ENCODE measurements at places on chromosomes 1 and 21. TPM values are rescaled to one million over a fixed set of nuclear protein-coding genes. Genes with fewer than 3 reads are reported as not detected.
A peak's percentile ranks its signal among the peaks of the same experiment; 100 is the strongest.

- peaks cover 34% of the 10 kb centered on the region for H3K4me1 ChIP-seq
- no peak for DNase-seq
- H3K4me3 ChIP-seq: peak overlapping the region; percentile 34
- H3K27ac ChIP-seq: no peak overlapping the region
- peaks cover 4% of the 10 kb centered on the region for H3K27me3 ChIP-seq
- no peaks in the 10 kb centered on the region for H3K36me3 ChIP-seq
Observed at GRCh38 chr1:186617926-186618325, 62.3 kb downstream of the PTGS2 start.

GRCh38 chr1:112464501-112464900 is 44.3 kb upstream of the WNT2B start:
- H3K27ac ChIP-seq: no peak overlapping the region
- DNase-seq: no peak
- H3K27me3 ChIP-seq: peaks cover 27% of the 10 kb centered on the region
- H3K4me1 ChIP-seq: peaks cover 9% of the 10 kb centered on the region
- H3K36me3 ChIP-seq: no peaks in the 10 kb centered on the region

GRCh38 chr1:237975903-237976302 is 85.2 kb upstream of the ZP4 start:
- H3K4me1 ChIP-seq: no peaks in the 10 kb centered on the region
- no peak for DNase-seq
- no peaks in the 10 kb centered on the region for H3K36me3 ChIP-seq
- H3K27ac ChIP-seq: no peak overlapping the region
- H3K4me3 ChIP-seq: no peak overlapping the region

- peak; percentile 50 for DNase-seq
- H3K4me1 ChIP-seq: peaks cover 26% of the 10 kb centered on the region
- H3K4me3 ChIP-seq: no peak overlapping the region
- H3K36me3 ChIP-seq: no peaks in the 10 kb centered on the region
Observed at GRCh38 chr1:149937759-149938158, 1.1 kb upstream of the MTMR11 start.

DNA sequence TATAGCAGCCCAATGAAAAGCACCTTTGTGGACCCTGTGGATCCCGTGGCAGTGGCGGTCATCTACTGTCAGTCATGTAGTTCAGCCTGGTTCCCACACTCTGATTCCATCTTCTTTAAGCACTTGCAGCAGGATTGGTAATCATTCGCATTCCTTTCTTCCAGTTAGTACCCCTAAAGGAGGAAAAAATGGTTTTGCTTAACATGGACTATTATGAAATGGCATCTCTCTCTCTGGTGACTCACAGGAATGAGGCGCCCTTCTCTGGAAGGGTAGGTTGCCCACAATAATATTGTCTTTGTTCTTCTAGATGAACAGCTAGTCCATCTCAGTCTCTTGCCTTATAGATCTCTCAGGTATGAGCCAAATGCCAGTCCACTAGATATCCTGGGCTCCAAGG is 127.9 kb upstream of the MROH9 start:
- no peaks in the 10 kb centered on the region for H3K4me1 ChIP-seq
- H3K27ac ChIP-seq: no peak overlapping the region
- DNase-seq: no peak
- H3K36me3 ChIP-seq: no peaks in the 10 kb centered on the region
- no peak overlapping the region for H3K4me3 ChIP-seq
- H3K27me3 ChIP-seq: peaks cover 8% of the 10 kb centered on the region

DNA sequence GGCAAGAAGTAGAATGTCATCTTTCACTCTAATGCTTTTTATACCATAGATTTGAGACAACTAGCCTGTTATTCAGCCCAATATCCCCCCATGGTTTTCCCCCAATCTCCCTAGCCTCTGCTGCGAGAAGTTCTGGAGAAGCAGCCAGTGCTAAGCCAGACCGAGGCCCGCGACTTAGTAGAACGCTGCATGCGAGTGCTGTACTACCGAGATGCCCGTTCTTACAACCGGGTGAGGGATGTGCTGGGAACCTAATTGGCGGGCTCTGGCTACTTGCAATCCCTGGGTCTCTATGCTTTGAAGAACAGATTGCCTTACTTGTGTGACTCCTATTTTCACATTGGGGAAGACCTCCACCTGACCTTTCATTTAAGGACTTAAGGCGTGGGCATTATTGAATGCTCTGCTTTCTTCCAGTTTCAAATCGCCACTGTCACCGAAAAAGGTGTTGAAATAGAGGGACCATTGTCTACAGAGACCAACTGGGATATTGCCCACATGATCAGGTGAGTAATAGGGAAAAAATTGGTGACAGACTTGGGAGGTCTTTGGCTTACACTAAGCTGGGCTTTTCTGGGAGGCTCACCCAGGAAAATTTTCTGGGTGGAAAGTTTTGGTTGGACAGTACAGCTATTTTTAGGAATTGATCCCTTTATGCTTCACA is 1.9 kb downstream of the PSMB4 start:
- peaks cover 35% of the 10 kb centered on the region for H3K4me1 ChIP-seq
- peak overlapping the region; percentile 86 for H3K4me3 ChIP-seq
- H3K27ac ChIP-seq: peak overlapping the region; percentile 96
- H3K27me3 ChIP-seq: no peaks in the 10 kb centered on the region
- H3K36me3 ChIP-seq: peaks cover 45% of the 10 kb centered on the region

DNA sequence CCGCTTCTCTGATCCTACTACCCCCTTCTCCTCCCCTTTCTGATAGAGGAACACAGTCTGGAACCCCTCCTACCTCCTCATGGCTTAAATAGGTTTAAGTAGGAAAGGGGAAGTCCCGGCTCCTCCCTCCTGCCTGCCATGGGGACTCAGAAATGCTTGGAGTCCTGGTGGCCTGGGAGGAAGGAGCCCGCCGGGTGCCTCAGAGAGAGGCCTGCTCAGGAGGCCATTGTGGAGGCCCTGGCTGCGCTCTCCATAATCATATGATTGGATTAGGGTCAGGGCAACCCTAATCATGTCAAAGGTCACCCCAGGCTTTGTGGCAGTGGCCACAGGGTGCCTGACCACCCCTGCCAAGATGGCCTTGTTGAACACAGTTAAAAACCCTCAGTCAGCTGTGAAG is 29.0 kb downstream of the WNT3A start:
- no peak overlapping the region for H3K27ac ChIP-seq
- no peaks in the 10 kb centered on the region for H3K36me3 ChIP-seq
- no peak for DNase-seq
- peaks cover 2% of the 10 kb centered on the region for H3K4me1 ChIP-seq

DNA sequence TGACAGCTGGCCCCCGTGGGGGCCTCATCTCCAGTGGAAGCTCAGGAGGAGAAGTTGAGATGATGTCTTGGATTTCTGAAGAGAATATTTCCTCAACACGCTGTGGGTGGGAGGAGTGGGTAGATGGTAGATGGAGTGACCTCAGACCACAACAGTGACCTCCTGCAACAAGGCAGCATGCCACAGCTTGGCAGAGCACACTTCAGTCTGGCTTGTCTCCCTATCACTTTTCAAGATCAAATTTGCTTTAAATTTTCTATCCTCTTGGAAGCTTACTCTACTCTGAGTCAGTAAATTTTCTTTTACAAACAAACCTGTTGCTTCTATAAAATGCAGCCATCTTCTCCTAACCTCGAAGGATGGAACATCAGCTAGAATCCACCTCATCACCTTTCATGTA is 59.7 kb downstream of the NTPCR start:
- H3K4me3 ChIP-seq: no peak overlapping the region
- H3K27me3 ChIP-seq: no peaks in the 10 kb centered on the region
- H3K27ac ChIP-seq: no peak overlapping the region
- no peaks in the 10 kb centered on the region for H3K4me1 ChIP-seq
- DNase-seq: no peak
- peaks cover 26% of the 10 kb centered on the region for H3K36me3 ChIP-seq

GRCh38 chr1:205204552-205204951 is 7.0 kb downstream of the DSTYK start:
- H3K4me1 ChIP-seq: peaks cover 73% of the 10 kb centered on the region
- H3K4me3 ChIP-seq: peak overlapping the region; percentile 18
- H3K27me3 ChIP-seq: no peaks in the 10 kb centered on the region
- peak overlapping the region; percentile 98 for H3K27ac ChIP-seq

DNA sequence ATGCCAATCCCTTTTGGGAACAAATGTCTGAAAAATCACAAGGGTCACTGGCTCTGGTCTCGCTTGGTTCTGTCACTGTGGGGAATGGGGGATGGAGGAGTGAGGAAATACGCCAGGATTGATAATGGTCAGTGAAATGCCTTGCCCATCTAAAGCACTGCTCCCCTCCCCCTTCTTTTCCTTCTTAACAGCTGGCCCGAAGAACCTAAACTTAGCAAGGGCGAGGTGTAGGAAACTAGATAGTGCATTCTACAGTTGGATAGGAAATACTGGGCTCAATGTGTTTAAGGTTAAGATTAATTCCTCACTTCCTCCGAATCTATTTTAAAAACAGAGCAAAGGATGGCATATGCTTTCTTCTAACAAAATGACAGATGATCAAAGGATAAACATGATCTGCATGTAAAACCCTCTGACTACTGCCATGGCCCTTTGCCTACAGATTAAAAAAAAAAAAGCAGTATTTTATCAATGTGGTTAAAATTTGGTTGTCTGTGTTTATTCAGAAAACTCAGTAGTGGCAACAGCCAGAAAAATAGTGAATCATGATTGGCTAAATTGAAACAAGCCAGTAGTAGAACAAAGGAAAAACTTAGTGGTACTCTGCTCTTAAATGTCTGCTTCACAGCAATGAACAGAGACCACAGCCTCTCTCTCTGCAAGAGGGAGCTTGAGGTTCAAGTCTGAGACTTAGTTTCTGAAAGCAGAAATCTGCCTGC is 86.1 kb upstream of the VAV3 start:
- DNase-seq: peak; percentile 29
- no peaks in the 10 kb centered on the region for H3K27me3 ChIP-seq
- peak overlapping the region; percentile 64 for H3K27ac ChIP-seq

GRCh38 chr1:144101397-144102045 is 129.7 kb upstream of the FAM72C start:
- DNase-seq: peak; percentile 1
- no peaks in the 10 kb centered on the region for H3K36me3 ChIP-seq
- no peak overlapping the region for H3K27ac ChIP-seq

- no peak for DNase-seq
- H3K27me3 ChIP-seq: no peaks in the 10 kb centered on the region
- no peaks in the 10 kb centered on the region for H3K36me3 ChIP-seq
- no peak overlapping the region for H3K4me3 ChIP-seq
- H3K4me1 ChIP-seq: no peaks in the 10 kb centered on the region
Observed at GRCh38 chr1:61005614-61006580, 76.5 kb upstream of the NFIA start.

- H3K4me3 ChIP-seq: no peak overlapping the region
- no peak overlapping the region for H3K27ac ChIP-seq
- no peaks in the 10 kb centered on the region for H3K27me3 ChIP-seq
- no peaks in the 10 kb centered on the region for H3K36me3 ChIP-seq
- no peak for DNase-seq
Observed at GRCh38 chr21:19076031-19076430, 672.4 kb upstream of the TMPRSS15 start.

- H3K4me1 ChIP-seq: no peaks in the 10 kb centered on the region
- H3K4me3 ChIP-seq: no peak overlapping the region
- no peak overlapping the region for H3K27ac ChIP-seq
- peaks cover 41% of the 10 kb centered on the region for H3K27me3 ChIP-seq
- no peak for DNase-seq
- H3K36me3 ChIP-seq: peaks cover 1% of the 10 kb centered on the region
Observed at GRCh38 chr1:205554026-205554811, 49.8 kb downstream of the CDK18 start.

DNA sequence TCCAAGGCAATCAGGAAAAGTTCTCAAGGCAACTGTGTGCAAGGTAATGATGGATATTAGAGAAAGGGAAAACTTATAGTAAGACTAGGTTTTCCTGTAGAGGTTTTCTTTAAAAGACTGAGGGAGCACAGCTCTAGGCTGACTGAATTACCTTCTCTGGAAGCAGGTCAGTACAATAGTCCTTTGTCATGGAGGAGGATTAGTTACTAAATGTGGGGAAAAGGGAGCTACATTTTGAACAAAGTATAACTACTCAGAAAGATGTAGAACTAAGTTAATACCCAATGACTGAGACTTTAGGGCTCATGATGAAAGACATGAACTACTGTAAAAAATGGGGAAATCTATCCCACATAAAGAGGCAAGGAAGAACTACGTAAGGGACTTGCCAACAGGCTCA is 148.6 kb upstream of the HP1BP3 start:
- H3K4me3 ChIP-seq: no peak overlapping the region
- H3K27me3 ChIP-seq: no peaks in the 10 kb centered on the region
- peaks cover 20% of the 10 kb centered on the region for H3K4me1 ChIP-seq

- no peaks in the 10 kb centered on the region for H3K4me1 ChIP-seq
- H3K36me3 ChIP-seq: no peaks in the 10 kb centered on the region
- no peaks in the 10 kb centered on the region for H3K27me3 ChIP-seq
- no peak for DNase-seq
- no peak overlapping the region for H3K4me3 ChIP-seq
Observed at GRCh38 chr1:224668984-224669383, 52.9 kb downstream of the CNIH3 start.

DNA sequence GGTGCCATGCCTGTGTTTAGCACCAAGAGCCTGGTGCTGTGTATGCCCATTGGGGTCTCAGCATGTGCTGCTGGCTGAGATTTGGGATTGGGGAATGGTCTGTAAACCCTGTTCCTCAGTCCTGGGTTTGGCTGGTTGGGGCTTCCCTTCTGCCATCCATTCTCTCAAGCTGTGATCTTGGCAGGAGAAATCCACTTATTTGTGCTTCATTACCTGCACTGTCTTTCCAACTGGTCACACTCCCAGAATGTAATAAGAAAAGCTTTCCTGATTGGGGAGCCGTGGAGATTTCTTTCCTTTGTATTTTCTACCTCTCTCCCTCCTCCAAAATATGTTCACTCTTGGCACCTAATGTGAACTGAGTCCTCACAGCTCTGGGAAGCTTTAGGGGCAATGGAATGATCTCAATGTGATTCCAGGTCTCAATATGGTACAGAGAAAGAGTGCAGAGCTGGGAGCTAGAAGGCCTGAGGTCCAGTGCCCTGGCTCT is 23.0 kb upstream of the KCNA10 start:
- H3K4me1 ChIP-seq: no peaks in the 10 kb centered on the region
- peaks cover 6% of the 10 kb centered on the region for H3K27me3 ChIP-seq
- no peaks in the 10 kb centered on the region for H3K36me3 ChIP-seq
- DNase-seq: no peak
- no peak overlapping the region for H3K27ac ChIP-seq
- no peak overlapping the region for H3K4me3 ChIP-seq

- no peak overlapping the region for H3K27ac ChIP-seq
- H3K4me1 ChIP-seq: peaks cover 20% of the 10 kb centered on the region
- no peak overlapping the region for H3K4me3 ChIP-seq
- no peak for DNase-seq
- H3K36me3 ChIP-seq: no peaks in the 10 kb centered on the region
Observed at GRCh38 chr1:93616221-93616995, 65.2 kb downstream of the BCAR3 start.

GRCh38 chr1:67085326-67085725 is 31.4 kb upstream of the SLC35D1 start:
- H3K4me1 ChIP-seq: no peaks in the 10 kb centered on the region
- no peak overlapping the region for H3K27ac ChIP-seq
- no peaks in the 10 kb centered on the region for H3K27me3 ChIP-seq
- no peak for DNase-seq
- no peaks in the 10 kb centered on the region for H3K36me3 ChIP-seq
- H3K4me3 ChIP-seq: no peak overlapping the region

Gene AMPD1
- total RNA-seq: not detected

Gene ZNF326
- total RNA-seq: 21.4 TPM

Gene CBS
- total RNA-seq: 91.3 TPM

Gene HJV
- not detected for total RNA-seq

Gene KCNQ4
- 0.43 TPM for total RNA-seq

Gene ZNF436
- total RNA-seq: 7.2 TPM

Gene RAB7B
- total RNA-seq: not detected

Gene RYR2
- 0.02 TPM for total RNA-seq

Gene TMEM81
- 2.6 TPM for total RNA-seq

Gene COL16A1
- total RNA-seq: 0.34 TPM

Gene NPHS2
- not detected for total RNA-seq

Gene JAM2
- total RNA-seq: 1.5 TPM

Gene OR2T33
- total RNA-seq: not detected

Gene FAM163A
- total RNA-seq: not detected

Gene NCAM2
- not detected for total RNA-seq

Gene BEND5
- 62.6 TPM for total RNA-seq

Measured in activated CD8-positive, alpha-beta T cell treated with anti-CD3 and anti-CD28 coated beads for 36 hours (primary cell).